ENCODE measurements at places on chromosomes 7 and 10.

- peak; percentile 26 for DNase-seq
Observed at GRCh38 chr10:69344591-69345252, 66.4 kb downstream of the HK1 start.

DNA sequence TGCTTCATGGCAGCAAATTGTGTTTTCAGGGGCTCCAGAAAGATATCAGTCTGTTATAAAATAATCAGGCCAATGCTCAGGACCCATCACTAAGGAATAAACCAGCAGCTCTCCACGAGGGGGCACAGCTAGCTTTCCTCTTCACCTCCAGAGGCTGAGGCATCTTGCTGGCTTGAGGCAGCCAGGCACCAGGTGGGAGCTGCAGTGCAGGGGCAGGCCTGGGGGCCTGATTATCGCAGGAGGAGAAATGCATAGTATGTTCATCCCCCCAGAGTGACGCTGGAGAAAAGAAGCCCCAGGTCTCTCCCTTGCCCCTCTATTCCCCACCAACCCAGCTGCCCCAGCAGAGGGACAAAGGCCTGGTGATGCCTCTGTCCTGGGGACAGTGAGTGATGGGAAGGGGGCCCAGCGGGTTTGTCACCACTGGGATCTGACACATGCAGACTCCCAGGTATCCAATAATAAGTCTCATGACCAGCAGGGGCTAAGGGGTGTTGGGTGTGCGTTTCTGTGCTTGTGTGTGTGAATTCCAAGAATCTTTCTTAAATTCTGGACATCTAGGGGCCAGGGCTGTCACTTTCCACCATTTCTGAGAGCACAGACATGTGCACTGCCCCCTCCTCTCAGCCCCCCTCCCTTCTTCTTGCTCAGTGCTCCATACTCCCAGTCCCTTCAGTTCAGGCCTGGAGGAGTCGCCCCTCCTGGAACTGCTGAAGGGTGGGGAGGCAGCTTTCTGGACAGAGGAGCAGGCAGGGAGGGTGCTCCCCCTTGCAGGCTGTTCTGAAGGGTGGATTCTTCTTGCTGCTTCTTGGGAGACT is 128.1 kb upstream of the FAM20C start:
- no peak for DNase-seq

- no peak for DNase-seq
Observed at GRCh38 chr7:116780521-116780920, 81.9 kb upstream of the CAPZA2 start.

- no peak for DNase-seq
Observed at GRCh38 chr7:135645296-135645904, 16.9 kb upstream of the STMP1 start.

GRCh38 chr10:124663228-124663627 is 81.0 kb downstream of the FAM53B start:
- DNase-seq = no peak

- DNase-seq = no peak
Observed at GRCh38 chr7:110987127-110987693, 103.7 kb upstream of the LRRN3 start.

DNA sequence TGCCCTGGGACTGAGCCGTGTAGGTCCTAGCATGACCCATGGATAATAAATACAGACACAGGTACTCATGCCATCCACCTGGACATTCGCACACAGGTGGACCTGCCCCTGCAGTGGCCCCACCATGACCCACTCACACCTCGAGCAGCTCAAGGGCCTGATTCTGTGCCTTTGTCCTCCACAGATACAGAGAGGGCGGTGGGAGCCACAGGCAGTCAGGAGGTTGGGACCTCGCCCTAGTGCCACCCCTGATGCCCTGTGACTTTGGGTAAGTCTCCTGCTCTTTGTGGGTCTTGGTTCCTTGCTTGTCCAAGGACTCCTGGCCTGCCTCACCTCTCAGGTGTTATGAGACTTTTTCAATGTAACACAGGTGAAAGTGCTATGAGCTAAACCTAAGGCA is 42.9 kb downstream of the C10orf120 start:
- no peak for DNase-seq

GRCh38 chr7:111098011-111098925 is 7.3 kb downstream of the LRRN3 start:
- DNase-seq = peak; percentile 65

DNA sequence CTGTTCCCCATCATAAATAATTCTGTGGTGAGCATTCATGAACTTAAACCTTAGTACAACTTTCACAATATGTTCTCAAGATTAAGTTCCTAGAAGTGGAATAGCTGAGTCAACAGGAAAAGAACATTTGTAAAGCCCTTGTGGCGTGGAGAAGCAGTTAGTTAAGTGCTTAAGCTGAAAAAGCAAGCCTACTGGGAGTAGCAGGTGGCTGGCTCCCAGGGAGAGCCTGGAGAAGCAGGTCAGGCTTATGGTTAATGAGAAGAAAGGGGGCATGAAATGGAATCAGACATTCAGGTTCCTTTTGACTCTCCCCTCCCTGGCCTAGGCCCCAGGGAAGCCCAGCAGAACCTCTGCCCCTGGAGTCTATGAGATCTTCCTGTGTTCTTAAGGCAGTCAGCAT is 35.3 kb downstream of the VSTM4 start:
- no peak for DNase-seq

DNA sequence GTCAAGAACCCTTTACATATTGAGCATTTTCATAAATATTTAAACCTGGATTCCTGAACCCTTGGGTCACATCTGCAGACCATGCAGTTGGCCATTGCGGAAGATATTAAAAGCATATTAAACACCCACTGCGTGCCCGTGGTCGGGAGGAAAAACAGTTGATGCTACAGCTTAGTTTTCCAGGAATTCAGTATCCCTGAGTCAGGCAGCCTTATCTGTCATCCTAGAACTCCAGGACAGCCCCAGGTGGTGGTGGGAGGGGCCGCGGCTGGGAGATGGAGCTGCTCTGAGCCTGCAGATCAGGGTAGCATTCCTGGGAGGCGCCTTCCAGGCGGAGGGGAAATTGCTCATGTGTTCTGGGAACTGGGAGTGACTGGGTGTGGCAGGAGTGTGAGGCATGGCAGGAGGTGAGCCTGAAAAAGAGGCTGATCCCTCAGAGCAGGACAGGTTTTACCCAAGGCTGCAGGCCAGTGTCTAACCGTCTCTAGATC is 222.9 kb upstream of the SH2B2 start:
- DNase-seq = no peak

DNA sequence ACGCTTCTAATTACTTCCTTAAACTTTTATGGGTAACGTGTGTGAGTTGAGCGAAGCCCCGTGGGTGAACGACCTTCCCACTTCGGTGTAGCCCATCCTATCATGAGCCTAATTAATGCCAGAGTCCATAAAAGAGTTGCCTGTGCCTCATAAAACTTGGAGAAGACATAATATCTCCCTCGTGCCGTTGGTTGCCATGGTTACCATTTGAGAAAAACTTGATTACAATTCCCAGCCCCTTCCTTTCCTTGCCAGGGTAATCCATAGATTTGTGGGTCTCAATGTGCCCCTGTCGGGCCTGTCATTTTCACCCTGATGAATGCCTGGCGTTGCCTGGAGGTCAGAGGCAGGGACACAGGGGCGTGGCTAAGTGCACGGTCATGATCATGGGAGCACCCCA is 127.1 kb downstream of the GLRX3 start:
- DNase-seq = no peak

GRCh38 chr7:135757719-135758411 is 9.3 kb upstream of the FAM180A start:
- DNase-seq = no peak

- no peak for DNase-seq
Observed at GRCh38 chr7:36620166-36620708, 104.1 kb downstream of the AOAH start.

GRCh38 chr10:79322616-79323543 is 24.4 kb upstream of the PPIF start:
- peak; percentile 78 for DNase-seq

DNA sequence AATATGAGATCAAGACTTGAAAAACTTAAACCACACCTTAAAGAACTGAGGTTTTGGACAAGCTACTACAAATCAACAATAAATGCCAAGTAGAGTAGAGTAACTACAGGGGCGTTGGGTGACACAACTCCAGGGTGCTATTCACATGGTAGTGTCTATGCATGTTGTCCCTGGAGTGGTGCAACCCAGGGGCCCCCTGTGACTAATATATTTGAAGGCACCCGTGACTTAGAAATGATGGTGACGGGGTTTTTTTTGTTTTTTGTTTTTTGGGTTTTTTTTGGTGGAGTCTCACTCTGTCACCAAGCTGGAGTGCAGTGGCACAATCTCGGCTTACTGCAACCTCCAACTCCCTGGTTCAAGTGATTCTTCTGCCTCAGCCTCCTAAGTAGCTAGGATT is 106.9 kb downstream of the FAM107B start:
- no peak for DNase-seq

DNA sequence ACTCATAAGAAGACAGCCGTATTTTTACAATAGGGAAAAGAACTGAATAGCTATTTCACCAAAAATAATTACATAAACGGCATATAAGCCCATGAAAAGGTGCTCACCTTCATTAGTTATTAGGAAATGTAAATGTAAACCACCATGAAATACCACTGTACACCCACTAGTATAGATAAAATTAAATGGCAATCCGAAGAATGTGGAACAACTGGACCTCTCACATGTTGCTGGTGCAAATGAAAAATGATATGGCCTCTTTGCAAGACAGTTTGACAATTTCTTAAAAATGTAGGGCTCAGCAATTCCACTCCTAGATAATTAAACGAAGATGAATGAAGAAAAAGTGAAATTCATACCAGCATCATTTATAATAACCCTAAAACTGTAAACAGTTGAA is 91.8 kb downstream of the MAPK8 start:
- no peak for DNase-seq

- DNase-seq = no peak
Observed at GRCh38 chr10:35916791-35917190, 274.7 kb upstream of the FZD8 start.

GRCh38 chr7:151659219-151659618 is 139.5 kb upstream of the RHEB start:
- DNase-seq = no peak

DNA sequence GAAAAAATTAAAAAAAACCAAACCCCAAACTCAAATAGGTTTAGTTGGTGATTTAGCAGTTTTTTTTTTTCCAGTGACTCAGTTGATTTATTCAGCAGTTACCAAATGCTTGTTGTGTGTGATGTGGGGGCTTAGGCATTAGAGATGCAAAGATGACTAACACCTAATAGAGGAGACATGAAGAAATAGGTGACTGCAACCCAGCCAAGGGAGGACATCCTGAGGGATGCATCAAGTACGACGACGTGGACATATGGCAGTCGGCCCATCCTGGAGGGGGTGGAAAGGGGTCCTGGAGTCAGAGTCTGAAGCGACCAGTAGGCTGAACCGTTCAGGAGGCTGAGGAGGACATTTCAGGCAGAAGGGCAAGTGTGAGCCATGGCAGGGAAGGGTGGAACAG is 35.5 kb downstream of the LRMDA start:
- DNase-seq = no peak

DNA sequence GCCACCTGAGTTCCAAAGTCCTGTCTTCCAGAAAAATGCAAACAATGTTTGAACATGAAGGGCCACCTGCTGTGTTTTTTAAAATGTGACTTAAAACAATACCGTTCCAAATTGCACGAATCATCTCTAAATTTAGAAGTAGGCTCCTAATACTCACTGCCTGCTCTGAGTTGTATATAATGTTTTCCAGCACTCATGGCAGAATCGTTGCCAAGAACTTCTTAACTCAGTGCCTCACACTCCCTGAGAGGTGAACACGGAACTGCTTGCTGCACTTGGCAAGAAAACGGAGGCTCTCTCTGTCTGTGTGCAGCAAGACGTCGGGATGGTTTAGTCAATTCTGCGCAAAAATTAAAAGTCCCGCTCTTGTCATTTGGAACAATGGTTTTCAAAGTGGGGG is 757.3 kb upstream of the AUTS2 start:
- DNase-seq = no peak

DNA sequence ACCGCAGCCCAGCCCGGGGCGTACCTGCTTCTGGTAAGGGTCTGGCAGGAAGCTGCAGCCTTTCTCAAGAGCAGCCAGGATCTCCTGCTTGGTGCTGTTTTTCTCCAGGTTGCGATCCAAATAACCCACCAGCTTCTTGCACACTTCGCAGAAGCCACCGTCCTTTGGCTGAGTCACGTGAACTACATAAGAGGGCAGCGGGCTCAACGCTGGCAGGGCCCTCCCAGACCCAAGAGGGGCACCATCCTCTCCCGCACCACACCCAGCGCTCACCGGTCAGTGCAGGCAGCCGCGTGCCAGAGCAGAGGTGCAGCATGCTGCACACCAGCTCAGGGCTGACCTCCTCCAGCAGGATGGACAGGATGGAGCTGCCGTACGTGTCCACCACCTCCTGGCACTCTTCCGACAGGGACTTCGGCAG is 31.6 kb downstream of the PSAP start:
- no peak for DNase-seq

- DNase-seq = no peak
Observed at GRCh38 chr7:11699666-11700065, 132.3 kb downstream of the THSD7A start.

DNA sequence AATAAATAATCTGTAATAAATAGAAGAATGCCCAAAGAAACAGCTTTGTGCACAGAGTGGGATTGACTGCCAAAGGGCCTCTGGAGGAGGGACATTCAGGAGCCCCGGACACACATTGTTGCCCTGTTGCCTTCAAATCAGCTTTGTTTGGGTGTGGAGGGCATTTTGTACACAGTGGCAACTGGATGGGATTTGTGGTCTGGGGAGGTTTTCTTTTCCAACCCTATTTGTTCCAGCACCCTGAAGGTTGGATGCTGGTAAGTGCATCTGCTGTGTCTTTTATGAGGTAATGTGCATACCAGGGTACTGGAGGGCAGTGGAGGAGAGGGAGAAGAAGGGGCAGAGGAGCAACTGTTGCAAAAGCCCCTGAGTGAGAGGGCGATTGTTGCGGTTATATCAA is 6.3 kb downstream of the LRMDA start:
- no peak for DNase-seq

DNA sequence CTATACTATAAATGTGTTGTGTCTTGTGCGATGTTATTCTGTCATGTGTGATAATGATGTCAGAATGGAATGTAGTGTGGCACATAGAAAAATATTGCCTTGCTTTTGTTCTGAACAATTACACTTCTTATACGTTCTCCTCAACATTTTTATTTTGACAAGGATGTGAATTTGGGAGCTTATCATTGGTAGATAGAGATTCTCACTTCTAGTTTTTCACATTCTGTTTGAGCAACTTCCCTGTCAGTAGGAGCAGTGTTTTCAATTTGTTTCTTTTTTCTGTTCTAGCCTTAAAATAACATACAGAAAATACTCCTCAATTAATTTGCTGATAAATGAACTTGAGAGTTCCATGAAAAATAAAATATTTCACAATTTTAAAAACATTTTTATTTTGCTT is 17.6 kb downstream of the SUN3 start:
- DNase-seq = no peak

GRCh38 chr10:118732245-118733165 is 22.3 kb downstream of the CACUL1 start:
- DNase-seq = no peak

GRCh38 chr7:112790586-112791003 is 402 bp upstream of the TMEM168 start:
- DNase-seq = no peak

DNA sequence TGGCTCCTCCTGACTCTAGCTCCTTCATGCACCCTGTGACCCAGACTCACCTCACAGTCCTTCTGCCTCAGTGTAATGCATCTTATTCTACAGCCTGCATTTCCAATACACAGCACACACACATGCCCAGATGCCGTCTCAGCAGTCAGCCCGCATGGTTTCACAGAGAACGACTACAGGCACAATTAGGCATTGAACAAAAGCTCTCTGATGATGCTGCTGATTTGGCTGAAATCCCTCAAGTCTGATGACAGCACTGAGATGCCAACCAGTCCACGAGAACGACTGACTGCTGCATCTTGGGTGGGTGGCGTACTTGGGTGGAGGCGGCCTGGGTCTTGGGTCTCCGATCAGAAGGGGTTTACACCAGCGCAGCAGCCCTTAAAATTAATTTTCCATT is 200.4 kb downstream of the TAX1BP1 start:
- no peak for DNase-seq
